ENCODE measurements at places on chromosomes 16 and 17. TPM values are rescaled to one million over a fixed set of nuclear protein-coding genes. Genes with fewer than 3 reads are reported as not detected.
A peak's percentile ranks its signal among the peaks of the same experiment; 100 is the strongest.

DNA sequence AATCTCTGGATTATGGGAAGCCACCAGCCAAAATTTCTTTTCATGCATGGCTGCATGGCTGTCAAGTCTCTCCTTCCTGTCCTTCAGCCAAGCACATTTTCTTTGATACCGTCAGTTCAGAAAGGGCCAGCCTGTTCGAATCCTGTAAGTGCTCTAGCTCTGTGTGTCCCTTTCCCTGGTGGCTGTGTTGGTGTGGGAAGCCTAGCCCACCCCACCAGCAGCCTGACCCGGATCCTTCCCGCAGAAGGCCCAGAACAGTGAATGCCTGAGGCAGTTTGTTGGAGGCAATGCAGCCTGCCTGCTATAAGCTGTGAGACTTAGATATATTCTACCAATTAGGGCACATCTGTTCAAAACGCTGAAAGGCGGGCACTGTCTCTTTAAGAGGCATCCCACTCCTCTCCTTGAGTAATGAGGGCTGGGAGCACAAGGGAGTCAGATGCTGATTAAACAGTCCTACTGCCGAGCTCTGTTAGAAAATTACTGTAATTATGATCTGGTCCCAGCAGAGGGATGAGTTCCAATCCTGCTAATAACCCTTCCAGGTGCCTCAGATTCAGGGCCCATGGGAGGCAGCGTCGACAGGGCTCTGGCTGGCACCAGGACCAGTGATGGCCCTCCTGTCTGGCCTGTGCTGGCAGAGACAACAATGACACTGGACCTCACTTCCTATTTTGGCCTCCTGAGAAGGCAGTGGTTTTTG is 18.4 kb downstream of the SNX11 start:
- DNase-seq = no peak

DNA sequence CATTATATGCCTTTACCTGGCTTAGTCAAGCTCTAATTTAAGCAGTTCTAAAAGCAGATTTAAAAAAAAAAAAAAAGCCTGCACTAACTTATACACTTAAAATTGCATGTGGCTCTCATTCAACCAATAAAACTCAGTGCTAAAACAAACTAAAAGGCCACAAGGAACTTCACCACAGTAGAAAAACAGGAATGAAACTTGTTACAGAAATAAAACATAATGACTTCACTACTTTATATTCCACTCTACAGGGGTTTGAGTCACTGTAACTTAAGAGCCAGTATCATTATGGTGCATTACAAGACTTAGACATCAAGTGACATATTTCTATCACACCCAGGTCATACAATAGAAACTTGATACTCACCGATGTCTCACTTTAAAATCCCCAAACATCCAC is 11.1 kb downstream of the CA10 start:
- no peak for DNase-seq

GRCh38 chr17:42675965-42676423 is 800 bp downstream of the PLEKHH3 start:
- DNase-seq = peak; percentile 66

DNA sequence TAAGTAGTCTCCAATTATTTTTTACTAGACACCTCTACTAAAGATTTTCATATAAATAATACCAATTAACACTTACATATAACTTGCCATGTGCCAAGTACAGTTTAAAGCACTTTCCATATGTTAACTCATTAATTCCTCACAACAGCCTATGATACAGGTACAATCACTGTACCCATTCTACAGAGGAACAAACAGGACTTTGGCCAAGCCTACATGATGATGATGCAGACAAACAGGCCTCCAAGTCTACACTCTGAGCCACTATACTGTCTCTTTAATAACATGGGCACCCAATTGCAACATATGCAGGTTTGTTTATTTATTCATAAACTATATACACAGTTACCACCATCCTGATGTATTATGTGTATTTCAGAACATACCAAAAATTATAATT is 46.0 kb downstream of the TOX3 start:
- DNase-seq = no peak

- no peak for DNase-seq
Observed at GRCh38 chr17:11986942-11987329, 10.3 kb downstream of the ZNF18 start.

DNA sequence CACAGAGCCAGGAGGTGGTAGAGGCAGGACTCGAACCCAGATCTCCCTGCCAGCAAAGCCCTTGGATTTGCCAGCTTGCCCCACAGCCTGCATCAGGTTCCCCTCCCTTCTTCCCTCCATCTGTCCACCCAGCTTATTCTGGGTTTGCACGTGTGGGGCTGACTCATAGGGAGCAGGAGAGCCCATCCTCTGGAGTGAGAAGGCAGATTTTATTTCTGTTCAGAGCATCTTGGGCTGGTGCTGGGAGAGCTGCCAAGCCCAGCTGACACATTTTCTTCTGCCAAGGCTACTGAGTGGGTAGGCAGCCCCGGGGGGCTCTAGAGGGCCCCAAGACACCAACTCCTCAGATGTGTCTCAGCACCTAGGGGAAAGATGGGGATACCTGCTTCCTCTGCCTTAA is 106.3 kb upstream of the CRHR1 start:
- DNase-seq = no peak

LHX1 gene
- not detected for total RNA-seq

FKBP10 gene
- total RNA-seq = 22.3 TPM
